ENCODE measurements at places on chromosomes 16 and 17.

DNA sequence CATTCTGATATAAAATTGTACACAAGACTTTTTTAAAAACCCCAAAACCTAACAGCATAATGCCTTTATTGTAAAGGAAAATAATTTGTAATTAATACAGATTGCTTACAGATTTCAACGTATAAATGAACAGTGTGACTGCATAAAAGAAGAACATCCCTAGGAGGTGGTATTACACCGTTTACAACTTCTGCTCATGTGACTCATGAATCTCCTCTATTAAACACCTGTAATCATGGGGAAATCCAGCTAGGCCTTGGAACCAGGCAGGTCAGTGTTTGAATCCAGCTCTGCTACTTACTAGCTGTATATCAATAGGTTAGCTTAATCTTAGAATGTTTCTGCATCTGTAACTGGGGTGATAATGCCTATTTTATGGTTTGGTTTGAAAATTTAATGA is 15.2 kb downstream of the RABEP1 start:
- no peak for DNase-seq

DNA sequence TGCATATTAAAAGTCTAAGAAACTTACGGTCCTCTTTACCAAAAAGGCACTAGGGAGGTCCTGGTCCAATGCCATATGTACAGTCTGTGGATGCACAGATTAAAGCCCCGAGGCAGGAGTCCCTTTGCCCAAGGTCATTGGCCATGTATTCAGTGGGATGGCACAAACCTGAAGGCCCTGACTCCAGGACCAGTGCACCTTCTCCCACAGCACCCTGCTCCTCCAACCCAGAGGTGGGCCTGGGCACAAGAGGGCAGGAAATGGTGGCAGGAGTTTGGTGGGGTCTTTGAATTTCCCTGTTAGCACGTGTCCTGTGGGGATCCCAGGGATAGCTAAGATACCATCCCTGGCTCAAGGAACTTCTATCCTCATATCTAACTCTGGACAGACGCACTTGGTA is 28.5 kb downstream of the TLE7 start:
- DNase-seq: no peak

GRCh38 chr17:67639979-67640378 is 77.8 kb upstream of the NOL11 start:
- DNase-seq: no peak

DNA sequence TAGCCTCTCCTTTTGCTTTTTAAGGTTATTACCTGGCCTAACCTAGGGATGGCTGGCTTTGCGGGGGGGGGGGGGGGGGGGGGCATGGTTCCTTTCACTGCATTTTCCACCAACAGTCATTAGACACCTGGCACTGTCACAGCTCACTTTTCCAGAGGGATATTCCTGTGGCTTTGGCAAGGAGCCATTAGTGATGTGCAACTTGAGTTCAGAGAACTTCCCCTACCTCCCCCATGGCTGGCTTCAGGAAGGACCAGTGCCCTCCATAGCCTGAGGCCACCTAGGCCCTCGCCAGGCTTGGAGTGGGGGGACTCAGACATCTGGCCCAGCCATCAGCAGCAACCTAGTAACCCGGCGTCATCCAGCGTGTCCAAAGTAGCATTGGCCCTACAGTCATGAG is 234.6 kb downstream of the CPPED1 start:
- DNase-seq: no peak

DNA sequence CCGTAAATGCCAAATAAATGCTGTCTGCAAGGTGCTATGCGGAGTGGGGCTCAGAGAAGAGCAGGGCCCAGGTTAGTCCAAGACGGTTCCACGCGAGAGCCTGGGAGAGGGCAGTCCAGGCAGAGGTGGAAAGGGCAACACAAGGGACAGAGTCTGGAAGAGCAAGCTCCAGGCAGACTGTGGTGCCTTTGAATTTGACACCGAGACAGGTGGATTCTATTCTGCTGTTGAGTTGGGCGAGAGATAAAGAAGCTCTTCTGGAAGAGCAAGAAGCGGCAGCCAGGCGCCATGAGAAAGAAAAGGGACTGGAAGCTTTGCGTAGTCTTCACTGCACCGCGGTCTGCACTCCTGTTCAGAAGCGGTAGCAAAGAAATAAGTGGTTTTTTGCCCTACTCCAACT is 55.6 kb downstream of the CYTH1 start:
- no peak for DNase-seq

GRCh38 chr16:79209308-79209707 is 391.2 kb downstream of the MAF start:
- DNase-seq: no peak

- no peak for DNase-seq
Measured at GRCh38 chr16:8866884-8867215, 2.0 kb downstream of the CARHSP1 start.

DNA sequence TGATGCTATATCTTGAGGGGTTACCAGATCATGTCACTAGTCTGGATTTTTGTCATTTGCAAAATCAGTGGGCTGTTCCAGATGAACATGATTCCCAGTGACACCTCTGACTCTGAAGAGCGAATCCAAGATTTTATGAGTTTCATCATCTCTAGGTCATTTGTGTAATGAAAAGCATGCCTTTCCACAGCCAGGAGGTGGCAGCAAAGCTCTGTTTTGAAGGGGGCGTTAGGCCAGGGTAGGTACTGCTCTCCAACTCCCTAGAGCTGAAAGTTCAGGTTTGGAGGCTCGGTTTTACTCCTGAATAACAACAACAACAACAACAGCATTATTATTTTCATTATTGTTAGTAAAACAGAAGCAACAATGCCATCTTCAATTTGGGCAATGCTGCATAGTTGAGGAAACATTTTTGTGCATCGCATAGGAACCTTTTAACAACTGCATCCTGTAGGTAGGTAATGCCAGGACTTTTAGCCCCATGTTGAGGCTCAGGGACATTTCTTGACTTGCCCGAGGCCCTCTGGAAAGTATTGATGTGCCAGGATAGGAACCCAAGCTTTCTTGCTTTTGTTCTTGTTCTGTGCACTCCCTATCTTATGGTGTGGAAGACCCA is 77.0 kb downstream of the MYH13 start:
- DNase-seq: peak; percentile 69

DNA sequence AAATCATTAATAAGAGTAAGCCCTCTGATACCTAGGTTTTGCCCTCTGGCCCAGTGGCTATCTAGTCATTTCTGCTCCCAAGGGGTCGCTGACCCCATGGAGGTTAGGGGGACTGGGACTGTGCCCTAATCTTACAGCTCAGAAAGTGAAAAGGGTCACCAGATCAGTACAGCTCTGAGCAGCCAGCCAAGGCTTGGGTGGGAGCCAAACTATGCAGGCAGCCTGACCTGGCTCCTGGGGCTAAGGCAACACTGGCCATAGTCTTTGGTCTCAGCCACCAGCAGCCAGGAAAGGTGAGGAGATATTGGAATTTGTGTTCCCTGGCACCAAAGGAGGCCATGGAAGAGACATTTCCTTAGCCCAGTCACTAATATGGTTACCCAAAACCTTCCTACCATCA is 67.6 kb downstream of the ASIC2 start:
- no peak for DNase-seq

DNA sequence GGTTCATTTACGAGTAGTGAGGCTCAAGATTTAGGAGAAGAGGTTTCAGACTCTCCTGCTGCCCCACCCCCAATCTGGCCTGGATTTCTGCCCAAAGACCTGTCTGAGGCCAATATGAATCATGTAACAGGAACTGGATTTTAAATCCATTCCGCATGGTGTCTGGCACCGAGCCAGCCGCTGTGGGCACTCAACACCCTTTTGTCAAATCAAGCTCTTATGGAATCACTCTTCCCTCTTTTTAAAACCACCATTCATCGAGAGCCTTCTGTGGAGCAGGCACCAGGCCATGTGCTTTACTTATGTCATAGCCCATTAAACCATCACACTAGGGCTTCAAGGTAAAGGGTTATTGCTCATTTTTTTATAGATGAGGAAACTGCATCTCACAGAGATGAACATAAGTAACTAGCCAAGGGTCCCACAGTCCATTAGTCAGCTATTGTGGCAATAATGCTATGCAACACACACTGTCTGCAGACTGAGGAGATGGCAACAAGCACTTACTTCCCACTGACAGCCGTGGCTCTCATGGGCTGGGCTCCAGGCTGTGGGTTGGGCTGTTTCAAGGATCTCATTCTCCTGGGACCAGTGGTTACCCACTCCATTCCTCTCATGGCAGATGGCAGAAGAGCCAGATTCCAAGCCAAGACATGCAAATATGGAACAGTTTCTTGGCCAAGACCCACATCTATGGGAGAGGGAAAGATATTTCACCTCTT is 93.6 kb downstream of the WSCD1 start:
- peak; percentile 32 for DNase-seq

DNA sequence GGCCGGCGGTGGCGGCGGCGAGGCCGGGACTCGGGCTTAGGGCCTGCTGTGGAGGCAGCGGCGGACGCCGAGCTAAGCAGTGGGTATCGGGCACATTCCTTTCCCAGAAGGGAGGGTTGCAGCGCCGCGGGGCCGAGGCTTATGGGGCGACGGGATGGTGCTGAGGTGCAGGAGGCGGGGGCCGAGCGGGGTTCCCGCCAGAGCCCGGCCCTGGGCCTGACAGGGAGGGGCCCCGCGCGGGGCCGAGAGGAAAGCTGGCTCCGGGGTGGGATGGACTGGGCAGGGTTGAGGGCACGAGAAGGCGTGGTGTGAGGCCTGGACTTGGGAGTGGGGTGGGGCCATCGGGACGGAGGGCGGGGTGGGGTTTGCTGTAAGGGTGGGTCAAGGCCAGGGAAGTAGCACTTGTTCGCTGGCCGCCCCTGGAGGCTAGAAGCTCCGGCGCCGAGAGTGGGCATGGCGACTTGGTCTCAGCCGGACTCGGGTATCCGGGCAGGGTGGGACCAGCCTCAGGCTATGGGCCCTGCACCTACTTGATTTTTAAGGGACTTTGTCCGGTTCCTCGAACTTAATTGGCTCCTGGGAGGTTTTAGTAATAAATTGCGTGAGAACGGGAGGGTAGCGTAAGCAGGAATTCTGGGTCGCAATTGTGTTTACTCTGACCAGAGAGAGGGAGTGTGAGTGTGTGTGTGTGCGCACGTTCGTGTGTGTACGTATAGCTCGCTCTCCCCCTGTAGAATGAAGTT is 396 bp downstream of the NFE2L1 start:
- DNase-seq: peak; percentile 92

DNA sequence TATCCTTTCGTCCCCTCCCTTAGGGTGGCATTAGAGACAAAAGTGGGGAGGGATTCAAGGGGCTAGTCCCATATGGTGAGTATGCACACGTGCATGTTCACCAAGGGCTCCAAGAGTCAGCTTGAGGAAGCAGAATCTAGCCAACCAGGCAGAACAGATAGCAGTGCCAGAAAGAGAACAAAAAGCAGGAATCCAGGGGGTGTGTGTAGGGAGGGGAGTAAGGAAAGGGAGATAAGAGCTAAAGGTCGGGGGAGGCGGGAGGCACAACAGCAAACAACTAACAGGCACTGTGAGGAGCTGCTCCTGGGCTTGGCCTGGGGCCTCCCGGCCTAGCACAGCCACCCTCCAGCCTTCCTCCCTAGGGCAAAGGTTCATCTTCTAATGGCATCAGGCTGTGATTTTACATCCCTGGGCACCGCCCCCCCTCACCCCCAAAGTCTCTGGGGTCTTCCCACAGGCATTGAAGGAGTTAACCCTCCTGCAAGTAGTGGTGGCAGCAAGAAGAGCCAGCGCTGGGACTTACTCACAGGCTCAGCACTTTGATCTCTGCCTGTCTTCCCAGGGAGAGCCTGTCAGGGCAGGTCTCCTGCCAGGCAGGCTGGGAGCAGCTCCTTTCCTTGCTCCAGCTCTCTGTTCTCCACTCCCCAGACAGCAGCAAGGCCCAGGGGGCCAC is 12.4 kb upstream of the SUPT4H1 start:
- no peak for DNase-seq

DNA sequence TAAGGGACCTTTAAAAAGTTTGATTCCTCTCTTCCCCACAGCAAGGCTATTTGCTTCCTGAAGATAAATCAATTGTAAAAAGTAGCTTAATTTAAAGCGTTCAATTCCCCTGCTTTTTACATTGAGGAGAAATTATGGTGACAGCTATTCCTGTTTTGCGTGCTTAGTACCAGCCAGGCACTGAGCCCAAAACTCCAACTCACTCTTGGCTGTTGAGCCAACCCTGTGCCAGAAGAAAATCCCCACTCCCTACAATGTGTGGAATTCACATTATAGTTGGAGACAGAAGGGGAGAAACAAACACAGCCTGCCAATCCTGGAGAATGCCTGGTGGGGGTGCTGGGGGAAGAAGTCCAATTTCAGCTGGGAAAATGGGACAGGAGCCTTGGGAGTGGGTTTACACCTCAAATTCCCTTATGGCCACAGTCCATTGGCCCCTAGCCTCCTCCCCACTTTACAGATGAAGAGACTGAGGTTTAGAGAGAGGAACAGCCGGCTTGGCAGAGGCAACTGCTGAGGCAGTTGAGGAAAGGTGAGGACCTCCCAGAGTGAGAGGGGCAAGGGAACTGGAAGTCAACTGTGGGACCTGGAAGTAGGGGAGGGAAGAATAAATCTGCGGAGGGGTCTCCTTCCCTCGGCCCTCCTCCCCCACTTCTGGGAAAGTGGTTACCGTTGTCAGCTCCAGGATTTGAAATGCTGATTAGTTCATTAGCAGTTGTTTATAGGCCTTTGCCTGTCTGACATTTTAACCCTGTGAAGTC is 26.1 kb downstream of the CDH1 start:
- DNase-seq: no peak

GRCh38 chr17:6269478-6269877 is 165.4 kb downstream of the AIPL1 start:
- peak; percentile 4 for DNase-seq

- DNase-seq: no peak
Measured at GRCh38 chr17:39238311-39238972, 12.7 kb upstream of the STAC2 start.

- no peak for DNase-seq
Measured at GRCh38 chr17:72100470-72100869, 20.4 kb upstream of the SOX9 start.

DNA sequence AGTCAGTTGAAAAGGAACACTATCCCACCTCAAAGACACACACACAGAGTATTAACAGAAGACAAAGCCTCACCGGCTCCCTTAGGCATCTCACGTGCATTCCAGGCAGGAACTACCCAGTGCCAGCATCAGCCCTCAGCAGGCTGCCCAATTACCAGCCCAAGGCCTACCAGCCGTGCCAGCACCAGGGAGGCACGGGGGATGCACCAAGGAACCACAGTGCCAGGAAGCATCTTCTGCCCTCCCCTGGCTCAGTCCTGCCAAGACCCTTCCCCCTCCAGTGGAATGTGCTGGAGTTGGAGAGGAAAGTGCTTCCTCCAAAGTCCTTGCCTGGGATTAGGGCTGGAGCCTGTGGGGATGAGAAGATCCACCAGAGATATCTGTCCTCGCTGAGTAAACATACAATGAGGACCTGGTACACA is 11.0 kb upstream of the KRT19 start:
- no peak for DNase-seq

DNA sequence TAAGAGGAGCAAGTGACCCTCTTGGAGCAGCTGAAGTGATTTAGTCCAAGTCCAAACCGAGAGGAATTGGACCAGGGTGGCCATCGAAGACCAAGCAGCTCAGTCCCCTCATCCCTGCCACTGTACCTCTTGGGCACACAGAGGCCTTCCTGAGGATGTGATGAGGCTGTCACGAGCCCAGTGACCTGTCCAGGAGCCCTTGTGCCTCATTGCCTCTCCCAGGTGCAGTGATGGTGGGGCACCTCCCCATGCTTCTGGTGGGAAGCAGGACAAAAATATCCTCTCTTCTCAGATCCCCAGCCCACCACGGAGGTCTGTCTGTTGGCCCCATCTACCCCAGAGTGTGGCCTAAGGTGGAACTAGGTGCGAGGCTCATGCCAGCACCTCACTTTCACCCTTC is 2.7 kb upstream of the CD300LG start:
- DNase-seq: no peak
